Kasumi-1 (cell line): ENCODE measurements at places on chromosomes 3 and 15.

DNA sequence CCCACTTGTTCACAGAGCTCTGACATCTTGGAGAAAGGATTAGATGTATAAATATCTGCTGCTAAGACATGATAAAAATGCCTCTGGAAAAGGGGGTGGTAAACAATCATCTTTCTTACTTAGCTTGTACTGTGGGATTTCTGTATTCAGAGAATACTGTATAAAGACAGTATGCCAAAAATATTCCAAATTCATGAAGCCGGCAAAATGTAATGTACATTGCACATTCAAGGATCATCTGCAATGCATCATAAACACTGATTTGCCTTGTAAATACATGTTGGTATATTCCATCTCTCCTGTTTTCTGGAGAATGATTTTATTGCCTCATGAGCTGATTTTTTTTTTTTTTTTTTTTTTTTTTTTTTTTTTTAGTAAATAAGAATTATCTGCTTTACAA lies 355.3 kb downstream of the ROBO1 start:
- DNase-seq = no peak

DNA sequence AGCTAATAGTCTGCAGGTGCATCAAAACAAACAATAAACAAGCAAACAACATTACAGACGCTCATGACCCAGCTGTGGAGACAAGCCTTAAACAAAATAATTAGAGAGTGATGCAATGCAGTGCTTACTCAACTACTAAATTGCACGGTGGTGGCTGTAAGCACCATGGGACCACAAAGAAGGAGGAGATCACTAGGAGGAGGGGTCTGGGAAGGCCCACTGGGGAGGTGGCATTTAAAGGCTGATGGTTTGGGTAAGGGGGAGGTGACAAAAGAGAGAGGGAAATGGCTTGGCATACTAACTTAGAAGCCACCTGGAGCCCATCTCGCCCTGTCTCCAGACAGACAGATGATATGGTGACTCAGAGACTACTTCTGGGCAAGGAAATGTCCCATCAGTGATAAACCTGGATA lies 516.7 kb downstream of the FOXP1 start:
- peak; percentile 68 for DNase-seq

GRCh38 chr3:47580481-47580880 lies 1.8 kb upstream of the CSPG5 start:
- DNase-seq = no peak

GRCh38 chr15:52392008-52392687 lies 96.5 kb upstream of the MYO5C start:
- DNase-seq = no peak

DNA sequence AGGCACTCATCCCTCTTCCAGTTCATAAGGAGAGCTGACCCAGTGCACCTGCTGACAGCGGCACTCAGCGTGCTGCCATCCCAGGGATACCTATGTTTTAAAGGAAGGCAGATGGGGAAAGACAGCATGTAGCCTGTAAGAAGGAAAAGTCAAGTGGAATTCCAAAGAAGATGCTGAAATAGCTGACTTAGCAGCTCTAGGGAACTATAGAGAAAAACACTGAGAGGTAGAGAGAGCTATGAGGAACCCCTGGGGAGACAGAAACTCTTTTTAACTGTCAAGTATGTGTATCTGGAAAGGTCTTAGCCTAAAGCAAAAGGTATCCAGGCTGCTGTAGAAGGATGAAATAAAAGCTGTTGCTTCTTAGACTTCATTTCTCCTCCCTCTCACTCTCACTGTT lies 113.4 kb upstream of the BCL6 start:
- DNase-seq = no peak

GRCh38 chr3:82054849-82055248 lies 293.4 kb upstream of the GBE1 start:
- DNase-seq = no peak

DNA sequence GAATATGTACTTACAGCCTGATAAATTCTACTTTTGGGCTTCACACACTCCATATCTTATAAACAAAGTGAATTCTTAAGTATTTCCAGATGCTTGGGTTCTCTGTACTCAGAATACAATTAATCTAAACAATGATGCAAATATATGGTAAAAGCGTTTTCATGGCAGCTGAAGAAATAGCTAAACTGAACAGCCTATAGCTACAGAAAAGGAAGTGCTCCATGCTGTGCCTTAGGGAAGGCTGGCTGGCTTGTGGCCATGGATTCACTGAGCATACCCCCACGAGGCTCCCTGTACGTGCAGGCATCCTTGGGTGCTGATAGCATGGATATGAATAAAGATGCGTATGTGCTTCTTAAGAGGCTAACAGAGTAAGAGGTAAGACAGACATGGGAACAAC lies 264.0 kb downstream of the KLF13 start:
- DNase-seq = no peak

- DNase-seq = peak; percentile 15
Measured at GRCh38 chr3:153163393-153163724, 1.3 kb downstream of the RAP2B start.

DNA sequence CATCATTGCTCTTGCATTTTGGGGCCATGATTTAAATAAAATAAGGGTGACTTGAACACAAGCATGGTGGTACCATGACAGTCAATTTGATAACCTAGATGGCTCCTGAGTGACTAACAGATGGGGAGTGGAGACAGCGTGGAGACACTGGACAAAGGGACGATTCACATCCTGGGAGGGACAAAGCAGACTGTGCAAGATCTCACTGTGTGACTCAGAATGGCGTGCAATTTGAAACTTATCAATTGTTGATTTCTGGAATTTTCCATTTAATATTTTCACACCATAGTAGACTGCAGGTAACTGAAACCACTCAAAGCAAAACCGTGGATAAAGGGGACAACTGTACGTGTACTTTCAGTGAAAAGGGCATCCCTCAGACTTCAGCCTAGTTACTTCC lies 25.5 kb downstream of the MCCC1 start:
- DNase-seq = no peak

GRCh38 chr3:139024968-139025367 lies 4.2 kb upstream of the PRR23B start:
- no peak for DNase-seq

DNA sequence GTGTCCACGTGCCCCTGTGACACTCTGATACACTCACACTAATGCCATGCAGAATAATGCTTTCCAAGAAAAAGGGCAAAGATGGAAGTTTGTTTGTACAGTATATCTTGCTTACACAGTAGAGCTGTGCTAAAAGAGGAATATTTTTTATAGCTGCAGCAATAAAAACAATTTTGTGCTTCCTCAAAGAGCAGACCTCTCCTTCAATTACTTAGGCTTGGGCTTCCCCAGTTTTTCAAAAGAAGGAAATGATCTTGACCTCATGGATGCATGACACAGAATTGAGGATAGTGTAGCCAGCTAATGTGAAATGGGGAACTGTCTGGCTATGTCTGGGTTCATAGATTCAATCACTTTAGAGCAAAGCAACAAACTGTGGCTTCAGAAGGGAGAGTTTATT lies 137.4 kb downstream of the STT3B start:
- DNase-seq = no peak

DNA sequence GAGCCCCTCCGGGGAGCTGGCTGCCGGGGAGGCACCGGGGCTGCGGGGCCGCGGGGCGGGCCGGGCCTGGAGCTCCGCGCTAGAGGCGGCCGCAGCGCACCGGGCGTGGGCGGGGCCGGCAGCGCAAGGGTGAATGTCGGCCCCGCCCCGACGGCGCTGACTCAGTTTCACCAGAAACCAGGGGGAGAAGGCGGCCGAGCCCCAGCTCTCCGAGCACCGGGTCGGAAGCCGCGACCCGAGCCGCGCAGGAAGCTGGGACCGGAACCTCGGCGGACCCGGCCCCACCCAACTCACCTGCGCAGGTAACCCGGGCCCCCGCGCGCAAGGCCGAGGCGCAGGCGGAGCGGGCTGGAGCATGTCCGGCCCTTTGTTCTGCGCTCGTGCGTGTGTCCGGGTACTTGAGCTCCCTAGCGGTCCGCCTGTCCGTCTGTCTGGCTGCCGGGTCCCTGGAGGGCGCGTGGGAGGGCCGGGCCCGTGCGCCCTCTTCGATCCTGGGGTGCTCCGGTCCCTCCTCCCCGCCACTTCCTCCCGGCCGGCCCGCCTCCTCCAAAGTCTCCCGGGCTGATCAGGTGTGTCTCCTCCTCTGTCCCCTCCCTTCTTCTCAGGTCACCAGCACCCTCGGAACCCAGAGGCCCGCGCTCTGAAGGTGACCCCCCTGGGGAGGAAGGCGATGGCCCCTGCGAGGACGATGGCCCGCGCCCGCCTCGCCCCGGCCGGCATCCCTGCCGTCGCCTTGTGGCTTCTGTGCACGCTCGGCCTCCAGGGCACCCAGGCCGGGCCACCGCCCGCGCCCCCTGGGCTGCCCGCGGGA lies at the start of gene SPINT1:
Gene SPINT1 (plus strand): TSS at position 164 of the 811 bp plus-strand sequence. CDS start 507 bp downstream, at position 671.
- DNase-seq = no peak

- DNase-seq = no peak
Measured at GRCh38 chr15:51237816-51238215, 100.6 kb downstream of the CYP19A1 start.

DNA sequence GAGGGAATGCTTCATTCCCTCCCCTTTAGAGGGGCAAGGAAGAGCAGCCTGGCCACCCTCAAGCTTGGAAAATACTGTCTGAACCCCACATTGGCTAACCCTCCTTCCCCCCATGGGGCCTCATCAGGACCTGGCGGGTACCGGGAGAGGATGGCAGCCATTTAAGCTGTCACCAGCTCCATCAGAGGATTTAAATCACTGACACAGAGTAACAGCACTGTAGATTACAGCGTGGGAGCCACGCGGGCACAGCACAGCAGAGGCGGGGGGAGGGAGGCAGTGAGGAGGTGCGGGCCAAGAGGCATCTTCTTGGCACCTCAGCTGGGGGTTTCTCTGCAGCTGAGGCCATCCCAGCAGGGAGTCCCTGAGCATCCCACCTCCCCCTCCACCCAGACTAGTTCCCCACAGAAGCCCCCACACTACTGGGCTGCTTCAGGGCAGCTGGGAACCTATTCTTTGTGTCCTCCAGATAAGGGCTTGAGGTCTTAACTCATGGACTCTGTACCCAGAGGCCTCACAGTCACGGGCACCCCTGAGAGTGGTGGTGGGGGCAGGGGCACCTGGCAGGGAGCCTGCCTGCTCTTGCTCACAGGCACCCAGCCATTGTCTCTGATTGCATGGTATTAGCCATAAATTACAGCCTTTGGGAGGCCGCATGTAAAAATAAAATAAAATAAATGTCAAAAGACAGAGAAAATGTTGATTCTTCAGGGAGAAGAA lies 21.9 kb upstream of the CACNA2D2 start:
- no peak for DNase-seq

DNA sequence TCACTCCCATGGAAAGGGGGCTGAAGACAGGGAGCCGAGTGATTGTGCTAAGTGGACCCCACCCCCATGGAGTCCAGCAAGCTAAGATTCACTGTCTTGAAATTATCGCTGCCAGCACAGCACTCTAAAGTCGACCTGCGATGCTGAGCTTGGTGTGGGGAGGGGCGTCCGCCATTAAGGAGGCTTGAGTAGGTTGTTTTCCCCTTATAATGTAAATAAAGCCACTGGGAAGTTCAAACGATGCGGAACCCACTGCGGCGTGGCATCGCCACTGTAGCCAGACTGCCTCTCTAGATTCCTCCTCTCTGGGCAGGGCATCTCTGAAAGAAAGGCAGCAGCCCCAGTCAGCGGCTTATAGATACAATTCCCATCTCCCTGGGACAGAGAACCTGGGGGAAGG lies 10.9 kb upstream of the SRGAP3 start:
- DNase-seq = no peak

GRCh38 chr15:41115161-41115651 lies 874 bp downstream of the INO80 start:
- DNase-seq = peak; percentile 80

DNA sequence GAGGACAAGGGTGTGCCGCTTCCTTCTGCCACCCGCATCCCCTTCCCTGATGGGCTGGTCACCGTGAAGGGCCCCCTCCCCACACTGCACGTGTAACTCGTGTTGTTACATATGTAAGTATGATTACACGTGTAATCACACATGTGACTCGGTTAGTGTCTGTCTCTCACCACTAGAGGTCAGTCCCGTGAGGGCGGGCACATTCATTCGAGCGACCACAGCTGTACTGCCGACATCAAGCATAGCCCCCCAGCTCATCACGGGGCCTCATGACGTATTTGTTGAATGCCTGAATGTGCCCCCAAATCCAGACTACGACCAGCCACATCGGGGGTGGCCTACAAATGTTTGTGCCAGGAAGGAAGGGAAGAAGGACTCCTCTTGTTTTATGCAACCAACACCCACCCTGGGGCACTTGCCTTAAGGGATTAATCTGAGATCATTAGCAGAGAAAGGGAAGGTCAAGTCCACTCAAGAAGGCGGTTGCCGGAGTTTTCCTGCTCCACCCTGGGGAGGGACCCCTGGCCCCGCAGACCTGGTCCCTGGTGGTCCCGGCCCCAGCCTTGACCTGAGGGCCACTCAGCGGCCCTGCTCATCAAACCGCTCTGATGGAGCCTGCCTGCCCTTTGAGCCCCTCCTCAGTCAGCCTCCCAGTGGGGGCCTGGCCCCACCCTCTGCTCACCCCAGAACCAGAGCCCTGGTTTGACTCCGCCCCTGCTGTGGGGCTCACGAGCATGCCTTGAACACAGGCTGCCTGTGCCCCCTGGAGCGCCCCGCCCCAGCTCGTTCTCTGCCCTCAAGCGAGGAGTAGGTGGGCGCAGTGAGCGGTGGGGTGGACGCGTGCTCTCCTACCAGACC lies 52.8 kb downstream of the RGMA start:
- peak; percentile 62 for DNase-seq

DNA sequence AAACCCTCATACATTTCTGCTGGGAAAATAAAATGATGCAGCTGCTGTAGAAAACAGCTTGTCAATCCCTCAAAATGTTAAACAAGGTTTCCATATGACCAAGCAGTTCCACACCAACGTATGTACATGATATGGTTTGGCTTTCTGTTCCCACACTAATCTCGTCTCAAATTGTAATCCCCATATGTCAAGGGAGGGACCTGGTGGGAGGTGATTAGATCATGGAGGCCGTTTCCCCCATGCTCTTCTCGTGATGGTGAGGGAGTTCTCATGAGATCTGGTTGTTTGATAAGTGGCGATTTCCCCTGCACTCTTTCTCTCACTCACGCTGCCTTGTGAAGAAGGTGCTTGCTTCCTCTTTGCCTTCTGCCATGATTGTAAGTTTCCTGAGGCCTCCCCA lies 100.6 kb upstream of the SLC24A5 start:
- no peak for DNase-seq

GRCh38 chr3:98917608-98918007 lies 16.1 kb upstream of the DCBLD2 start:
- DNase-seq = no peak

- DNase-seq = peak; percentile 77
Measured at GRCh38 chr15:75023872-75024636, 664 bp downstream of the PPCDC start.

DNA sequence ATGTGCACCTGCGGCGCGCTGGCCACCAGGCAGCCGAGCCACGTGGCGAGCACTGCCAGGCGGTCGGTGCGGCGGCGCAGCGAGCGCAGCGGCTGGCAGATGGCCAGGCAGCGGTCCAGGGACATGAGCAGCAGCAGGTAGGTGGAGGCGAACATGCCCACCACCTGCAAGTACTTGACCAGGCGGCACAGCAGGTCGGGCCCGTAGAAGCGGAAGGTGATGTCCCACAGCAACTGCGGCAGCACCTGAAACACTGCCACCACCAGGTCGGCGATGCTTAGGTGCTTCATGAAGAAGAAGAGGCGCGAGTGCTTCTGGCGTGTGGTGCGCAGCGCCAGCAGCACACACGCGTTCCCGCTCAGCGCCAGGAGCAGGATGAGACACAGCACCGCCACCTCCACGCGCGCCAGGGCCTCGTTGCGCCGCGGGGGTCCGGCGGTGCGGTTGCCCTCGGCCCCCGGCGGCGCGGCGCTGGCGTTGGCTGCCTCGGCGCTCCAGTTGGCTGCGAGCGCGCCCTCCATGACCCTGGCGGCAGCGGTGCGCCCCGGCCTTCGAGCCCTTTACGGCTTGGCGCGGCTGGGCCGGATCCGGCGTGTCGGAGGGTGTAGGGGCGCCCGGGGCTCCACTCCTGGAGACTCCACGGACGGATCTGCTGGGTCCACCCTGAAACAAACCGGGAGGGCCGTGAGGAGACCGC lies 1.6 kb downstream of the OXTR start:
- no peak for DNase-seq
